ENCODE measurements at places on chromosomes 6 and 20.

GRCh38 chr6:43402820-43403219 is 24.5 kb upstream of the ABCC10 start:
- DNase-seq = no peak

DNA sequence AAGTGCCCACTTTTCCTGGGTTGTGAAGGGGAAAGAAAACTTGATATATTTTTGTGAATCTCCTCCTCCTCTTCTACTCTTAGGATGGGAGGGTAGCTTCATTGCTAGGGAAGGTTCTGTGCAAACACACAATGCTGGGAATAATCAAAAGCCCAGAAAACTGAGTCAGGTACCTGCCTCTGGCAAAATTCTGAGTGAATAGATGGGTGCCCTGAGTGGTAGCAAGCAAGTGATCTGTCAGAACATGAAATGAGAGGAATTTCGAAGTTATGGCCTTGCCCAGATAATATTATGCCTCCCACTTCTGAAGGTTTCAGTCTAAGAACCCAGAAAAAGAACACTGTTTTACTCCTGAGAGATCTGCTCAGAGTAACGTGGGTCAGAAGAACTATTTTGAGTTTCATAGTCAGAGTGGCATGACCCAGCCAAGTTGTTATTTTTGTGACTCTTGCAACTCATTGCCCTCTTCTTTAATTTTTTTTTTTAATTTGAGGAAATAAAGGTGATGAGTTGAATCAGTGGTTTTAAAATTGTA is 158.3 kb downstream of the BMP2 start:
- DNase-seq = no peak

GRCh38 chr6:163733061-163733460 is 318.5 kb downstream of the QKI start:
- no peak for DNase-seq

DNA sequence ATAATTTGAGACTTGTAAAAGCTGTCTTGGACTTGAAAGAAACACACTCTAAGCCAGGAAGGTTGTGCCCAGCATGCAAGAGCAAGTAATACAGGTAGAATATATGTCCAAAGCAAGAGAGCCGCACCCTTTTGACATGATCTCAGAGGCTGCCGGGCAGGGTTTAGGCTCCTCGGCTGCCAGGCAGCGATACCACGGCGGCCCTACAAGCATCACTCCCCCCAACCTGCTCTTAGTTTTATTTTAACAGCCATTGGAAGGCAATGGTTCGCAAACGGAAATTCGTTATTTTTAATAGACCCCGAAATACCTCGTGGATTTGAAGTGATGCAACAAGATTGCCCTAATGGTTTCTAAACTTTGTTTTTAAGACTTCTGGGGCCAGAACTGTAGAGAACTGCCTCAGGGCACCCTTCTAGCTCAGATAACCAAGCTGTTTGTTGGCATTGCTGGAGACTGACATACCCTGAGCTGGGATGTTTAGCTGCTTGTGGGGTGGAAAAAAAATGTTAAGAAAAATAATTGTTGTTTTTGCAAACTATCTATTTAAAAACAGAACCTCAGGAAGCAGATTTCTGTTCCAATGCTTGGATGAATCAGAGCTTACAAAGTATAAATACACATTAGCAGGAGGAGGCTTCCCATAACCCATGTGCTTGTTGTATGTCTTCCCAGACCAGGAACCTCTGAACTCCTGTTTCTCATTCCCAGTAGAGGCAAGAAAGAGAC is 39.0 kb downstream of the JAG1 start:
- no peak for DNase-seq

- no peak for DNase-seq
Measured at GRCh38 chr20:57618091-57618763, 2.0 kb downstream of the ZBP1 start.

DNA sequence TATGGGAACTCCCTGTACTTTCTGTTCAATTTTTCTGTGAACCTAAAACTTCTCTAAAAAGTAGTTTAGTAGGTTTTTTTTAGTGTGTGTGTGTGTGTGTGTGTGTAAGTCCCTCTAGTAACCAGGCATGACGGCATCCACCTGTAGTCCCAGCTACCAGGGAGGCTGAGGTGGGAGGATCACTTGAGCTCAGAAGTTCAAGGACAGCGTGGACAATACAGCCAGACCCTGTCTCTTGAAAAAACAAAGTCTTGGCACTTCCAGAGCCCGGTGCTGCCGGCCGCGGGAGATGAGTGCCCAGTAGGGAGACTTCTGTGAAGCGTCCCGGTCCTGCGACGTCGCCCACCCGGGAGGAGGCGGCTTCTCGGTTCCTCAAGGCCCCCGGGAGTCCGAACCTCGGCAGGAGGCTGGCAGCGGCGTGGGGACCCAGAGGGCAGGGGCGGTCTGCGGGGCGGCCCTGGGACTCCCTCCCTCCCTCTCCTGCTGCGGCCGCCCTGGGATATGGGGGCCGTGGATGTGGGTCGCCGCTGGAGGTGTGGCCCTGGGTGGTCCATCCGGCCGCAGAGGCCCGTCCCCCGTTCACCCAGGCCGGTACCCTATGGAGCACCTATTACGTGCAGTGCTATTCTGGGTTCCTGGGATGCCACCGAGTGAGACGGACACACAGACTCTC is 78.0 kb upstream of the SIRPG start:
- DNase-seq = no peak

- DNase-seq = peak; percentile 83
Measured at GRCh38 chr6:18436341-18436740, 49.2 kb downstream of the RNF144B start.

GRCh38 chr20:21184819-21185218 is 58.9 kb downstream of the KIZ start:
- no peak for DNase-seq

DNA sequence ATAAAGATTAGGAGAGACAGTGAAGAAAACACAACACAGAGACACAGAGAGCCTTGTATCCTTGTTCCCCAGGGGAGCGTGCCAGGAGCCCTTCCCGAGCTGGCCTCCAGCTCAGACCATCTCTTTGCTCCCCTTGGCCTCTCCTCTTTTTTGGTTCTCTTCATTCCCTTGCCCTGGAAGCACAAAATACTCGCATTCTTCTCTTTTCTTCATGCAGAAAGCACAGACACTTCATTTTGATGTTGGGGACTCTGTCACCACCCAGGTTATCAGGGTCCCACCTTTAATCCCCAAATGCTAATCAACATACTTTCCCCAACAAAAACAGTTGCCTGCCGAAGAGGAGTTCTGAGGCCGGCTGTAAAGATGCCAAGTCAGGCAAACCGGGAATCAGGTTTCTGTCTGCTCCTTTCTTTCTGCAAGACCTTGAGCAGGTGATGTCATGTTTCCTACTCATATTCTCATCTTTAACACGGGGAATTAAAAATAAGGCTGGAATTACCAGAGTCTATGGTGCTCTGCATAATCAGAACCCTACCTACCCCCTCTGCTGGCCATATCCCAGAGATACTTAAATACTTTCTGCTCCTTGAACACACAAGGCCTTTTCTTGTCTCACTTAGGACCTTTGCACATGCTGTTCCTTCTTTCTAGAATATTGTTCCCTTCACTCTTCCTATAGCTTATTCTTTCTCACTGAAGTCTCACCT is 21.7 kb downstream of the TGM6 start:
- peak; percentile 16 for DNase-seq

DNA sequence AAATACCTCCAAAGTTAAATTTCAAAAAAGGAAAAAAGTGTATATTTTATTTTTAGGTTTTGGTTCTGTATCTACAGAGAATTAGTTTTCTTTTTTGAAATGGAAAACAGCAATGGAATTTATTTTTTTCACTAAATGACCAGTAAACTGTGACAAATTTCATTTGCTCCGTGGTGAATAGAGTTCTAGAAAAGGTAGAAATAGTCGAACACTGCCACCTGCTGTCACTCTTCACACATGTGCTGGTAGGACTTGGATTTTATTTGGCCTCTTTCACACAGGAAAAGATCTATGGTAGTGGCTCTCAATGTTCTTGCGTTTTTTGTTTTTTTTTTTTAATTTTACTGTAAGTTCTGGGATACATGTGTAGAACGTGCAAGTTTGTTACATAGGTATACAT is 312.5 kb downstream of the EYA4 start:
- DNase-seq = peak; percentile 26

GRCh38 chr6:150925976-150926375 is 60.5 kb downstream of the MTHFD1L start:
- no peak for DNase-seq

GRCh38 chr20:53707371-53708055 is 113.9 kb upstream of the ZNF217 start:
- DNase-seq = peak; percentile 88

DNA sequence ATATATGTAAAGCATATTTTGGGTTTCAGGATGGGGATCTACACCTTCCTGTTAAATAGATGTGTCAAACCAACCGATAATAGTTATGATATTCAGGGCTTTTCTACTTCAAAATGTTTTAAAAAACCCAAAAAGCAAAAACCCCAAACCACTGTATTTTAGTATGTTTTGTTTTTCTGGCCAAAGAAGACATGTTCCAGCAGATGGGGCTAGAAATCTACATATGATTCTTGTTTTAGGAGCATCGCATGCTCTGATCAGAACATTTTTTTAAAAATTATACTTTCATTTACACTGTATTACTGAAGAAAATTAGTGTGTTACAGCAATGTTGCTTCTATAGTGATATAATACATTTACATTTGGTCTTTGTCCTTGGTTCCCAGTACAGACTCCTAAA is 11.0 kb downstream of the RMND1 start:
- peak; percentile 50 for DNase-seq

- no peak for DNase-seq
Measured at GRCh38 chr6:142406131-142406530, 104.3 kb downstream of the ADGRG6 start.

- DNase-seq = no peak
Measured at GRCh38 chr6:56625356-56625755, 17.3 kb downstream of the DST start.

DNA sequence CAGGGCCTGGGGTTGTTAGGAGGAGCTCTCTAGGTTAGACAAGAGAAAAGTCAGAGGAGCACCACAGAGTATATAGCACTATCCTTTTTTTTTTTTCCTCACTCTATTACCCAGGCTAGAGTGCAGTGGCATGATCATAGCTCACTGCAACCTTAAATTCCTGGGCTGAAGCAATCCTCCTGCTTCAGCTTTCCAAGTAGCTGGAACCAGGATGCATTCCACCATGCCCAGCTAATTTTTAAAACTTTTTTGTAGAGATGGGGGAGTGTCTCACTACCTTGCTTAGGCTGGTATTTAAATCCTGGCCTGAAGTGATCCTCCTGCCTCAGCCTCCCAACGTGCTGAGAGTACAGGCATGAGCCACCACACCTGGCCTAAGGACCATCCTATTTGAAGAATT is 19.3 kb upstream of the AKIRIN2 start:
- no peak for DNase-seq

DNA sequence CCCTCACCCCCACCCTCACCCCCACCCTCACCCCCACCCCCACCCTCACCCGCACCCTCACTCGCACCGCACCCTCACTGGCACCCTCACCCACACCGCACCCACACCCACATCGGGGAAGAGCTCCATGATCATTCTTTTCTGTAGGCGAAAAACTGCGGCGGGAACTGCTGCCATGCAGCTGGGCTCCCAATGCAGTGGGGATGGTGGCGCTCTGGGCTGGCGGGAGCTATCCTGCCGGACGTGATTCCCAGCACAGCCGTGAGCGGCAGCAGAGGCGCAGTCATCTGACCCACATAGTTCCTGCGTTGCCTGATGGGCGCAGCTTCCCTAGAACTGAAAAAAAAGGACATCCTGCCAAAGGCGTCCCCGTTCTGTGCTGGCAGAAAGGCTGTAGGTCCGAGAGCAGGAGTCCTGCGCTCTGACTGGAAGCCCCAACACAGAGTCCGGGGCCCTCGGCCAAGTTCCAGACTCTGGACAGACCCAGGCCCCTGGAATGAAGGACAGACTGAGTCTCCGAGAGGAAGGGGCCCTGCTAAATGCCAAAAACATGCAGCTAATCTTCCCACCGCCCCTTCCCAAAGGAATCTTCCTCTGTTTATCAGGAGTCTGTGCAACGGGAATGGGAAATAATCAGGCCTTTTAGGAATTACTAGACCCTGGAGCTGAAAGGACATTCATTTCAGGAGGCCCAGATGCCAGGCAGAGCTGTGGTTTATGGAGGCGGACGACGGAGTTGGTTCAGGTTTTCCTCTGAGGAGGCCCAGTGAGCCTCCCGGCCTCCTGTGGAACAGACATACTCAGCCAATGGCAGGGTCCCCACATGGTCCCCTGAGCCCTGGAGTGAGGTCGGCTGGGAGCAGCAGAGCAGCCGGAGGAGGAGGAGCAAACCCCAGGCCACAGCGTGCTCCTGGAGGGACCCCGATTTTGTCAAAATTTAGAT is 14.1 kb upstream of the TCFL5 start:
- DNase-seq = peak; percentile 37

DNA sequence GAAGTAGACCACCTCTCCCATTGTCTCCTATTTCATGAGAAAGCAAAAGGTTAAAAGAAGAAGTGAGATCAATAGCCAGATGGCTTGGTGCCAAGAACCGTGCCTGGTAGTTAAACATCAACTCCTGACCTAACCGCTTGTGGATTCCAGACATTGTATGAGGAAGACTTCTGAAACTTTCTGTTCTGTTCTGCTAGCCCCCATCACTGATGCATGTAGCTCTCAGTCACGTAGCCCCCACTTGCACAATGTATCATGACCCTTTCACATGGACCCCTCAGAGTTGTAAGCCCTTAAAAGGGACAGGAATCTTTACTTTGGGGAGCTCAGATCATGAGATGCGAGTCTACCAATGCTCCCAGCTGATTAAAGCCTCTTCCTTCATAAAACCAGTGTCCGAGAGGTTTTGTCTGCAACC is 301.2 kb downstream of the RNGTT start:
- peak; percentile 4 for DNase-seq

- DNase-seq = peak; percentile 29
Measured at GRCh38 chr20:36493051-36493800, 48.1 kb upstream of the MYL9 start.

DNA sequence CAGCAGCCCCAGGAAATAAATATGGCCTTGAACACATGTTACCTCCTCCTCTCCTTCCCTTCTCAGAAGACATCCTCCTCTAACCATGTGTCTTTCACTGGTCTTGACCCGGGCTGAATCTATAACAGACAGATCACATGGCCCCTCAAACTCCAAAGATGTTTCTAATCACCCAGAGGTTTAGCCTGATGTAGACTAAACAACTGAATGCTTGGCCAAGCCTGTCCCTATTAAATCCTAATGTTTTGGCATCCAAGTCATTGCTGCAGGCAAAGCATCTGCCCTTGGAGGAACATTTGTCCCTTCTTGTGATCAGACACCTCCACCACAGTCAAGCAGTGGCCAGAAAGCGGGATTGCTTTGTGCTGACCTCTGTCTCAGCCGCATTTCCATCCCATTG is 65.5 kb downstream of the ANKRD60 start:
- DNase-seq = no peak

- DNase-seq = no peak
Measured at GRCh38 chr6:133740218-133740617, 148.7 kb upstream of the TCF21 start.

DNA sequence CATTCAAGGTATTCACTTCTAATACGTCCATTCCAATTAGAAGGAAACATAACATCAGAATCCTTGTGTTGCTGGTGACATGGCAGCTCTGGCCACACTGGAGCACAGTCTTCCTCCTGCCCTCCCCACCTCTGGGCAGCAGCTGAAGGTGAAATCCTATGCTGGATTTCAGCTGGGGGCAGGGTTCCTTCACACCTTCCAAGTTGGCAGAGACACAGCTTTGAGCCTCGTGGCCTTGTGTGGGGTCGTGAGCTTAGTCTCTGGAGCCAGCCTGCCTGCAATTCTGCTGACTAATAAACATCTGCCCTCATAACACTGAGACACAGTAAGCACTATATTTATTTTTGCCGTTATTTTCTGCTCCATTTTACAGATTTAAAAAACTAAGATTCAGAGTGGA is 218.9 kb upstream of the RIN2 start:
- no peak for DNase-seq
